ENCODE measurements at places on chromosomes 7 and 10. TPM values are rescaled to one million over a fixed set of nuclear protein-coding genes. Genes with fewer than 3 reads are reported as not detected.

Gene RAB19
- total RNA-seq, result 1.9 TPM

Gene IRF5
- 13.0 TPM for total RNA-seq

Gene IFIT1
- 2.7 TPM for total RNA-seq

Gene DENND2A
- total RNA-seq, result not detected

Gene CALHM1
- 0.23 TPM for total RNA-seq

Gene ACBD7
- not detected for total RNA-seq

Gene CCDC186
- 54.0 TPM for total RNA-seq

Gene R3HCC1L
- 17.9 TPM for total RNA-seq
